ENCODE measurements at places on chromosomes 12 and 14. TPM values are rescaled to one million over a fixed set of nuclear protein-coding genes. Genes with fewer than 3 reads are reported as not detected.
A peak's percentile ranks its signal among the peaks of the same experiment; 100 is the strongest.

The STON2 gene
- total RNA-seq = 0.66 TPM

The HOXC12 gene
- total RNA-seq = not detected

DNA sequence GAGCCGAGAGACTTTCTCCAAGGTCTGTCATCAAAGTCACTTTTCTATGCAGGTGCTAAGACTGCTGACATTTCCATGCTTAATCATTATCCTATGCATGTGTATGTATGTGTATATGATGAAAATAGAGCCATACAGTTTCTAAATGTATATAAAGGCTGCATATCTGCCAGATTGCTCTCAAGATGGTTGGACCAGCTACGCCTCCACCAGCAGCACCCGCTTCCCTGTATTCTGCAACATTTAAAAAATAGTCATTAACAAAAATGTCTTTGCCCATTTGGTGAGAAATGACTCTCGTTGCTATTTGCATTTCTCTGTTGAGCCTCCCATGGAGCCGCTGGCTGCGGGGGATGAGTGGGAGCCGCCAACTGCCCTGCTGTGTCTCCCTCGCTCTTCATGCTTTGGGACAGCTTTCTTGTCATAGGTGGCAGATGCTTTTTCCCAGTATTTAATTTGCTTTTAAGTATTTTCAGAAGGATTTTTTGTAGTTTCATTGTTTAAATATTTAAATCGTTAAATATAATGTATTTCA is 54.7 kb downstream of the DYNC1H1 start:
- peaks cover 80% of the 10 kb centered on the region for H3K36me3 ChIP-seq
- no peak overlapping the region for H3K4me3 ChIP-seq
- no peak overlapping the region for H3K27ac ChIP-seq
- peaks cover 30% of the 10 kb centered on the region for H3K4me1 ChIP-seq
- DNase-seq = no peak

DNA sequence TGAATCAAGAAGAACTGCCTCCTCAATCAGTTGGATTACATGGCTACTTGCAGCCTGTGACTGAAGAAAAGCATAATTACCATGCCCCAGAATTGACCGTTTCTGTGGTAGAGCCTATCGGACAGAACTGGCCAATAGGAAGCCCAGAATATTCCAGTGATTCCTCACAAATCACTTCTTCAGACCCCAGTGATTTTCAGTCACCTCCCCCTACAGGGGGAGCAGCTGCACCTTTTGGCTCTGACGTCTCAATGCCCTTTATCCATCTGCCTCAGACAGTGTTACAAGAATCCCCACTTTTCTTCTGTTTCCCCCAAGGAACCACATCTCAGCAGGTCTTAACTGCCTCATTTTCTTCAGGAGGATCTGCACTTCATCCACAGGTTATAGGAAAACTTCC is 80.8 kb downstream of the RAD52 start:
- H3K4me1 ChIP-seq = peaks cover 6% of the 10 kb centered on the region
- H3K27me3 ChIP-seq = no peaks in the 10 kb centered on the region
- H3K36me3 ChIP-seq = peaks cover 29% of the 10 kb centered on the region
- H3K27ac ChIP-seq = no peak overlapping the region

GRCh38 chr12:58528271-58528670 is 392.0 kb downstream of the LRIG3 start:
- no peak overlapping the region for H3K4me3 ChIP-seq
- DNase-seq = no peak
- H3K36me3 ChIP-seq = no peaks in the 10 kb centered on the region
- no peaks in the 10 kb centered on the region for H3K4me1 ChIP-seq
- H3K27ac ChIP-seq = no peak overlapping the region
- no peaks in the 10 kb centered on the region for H3K27me3 ChIP-seq

DNA sequence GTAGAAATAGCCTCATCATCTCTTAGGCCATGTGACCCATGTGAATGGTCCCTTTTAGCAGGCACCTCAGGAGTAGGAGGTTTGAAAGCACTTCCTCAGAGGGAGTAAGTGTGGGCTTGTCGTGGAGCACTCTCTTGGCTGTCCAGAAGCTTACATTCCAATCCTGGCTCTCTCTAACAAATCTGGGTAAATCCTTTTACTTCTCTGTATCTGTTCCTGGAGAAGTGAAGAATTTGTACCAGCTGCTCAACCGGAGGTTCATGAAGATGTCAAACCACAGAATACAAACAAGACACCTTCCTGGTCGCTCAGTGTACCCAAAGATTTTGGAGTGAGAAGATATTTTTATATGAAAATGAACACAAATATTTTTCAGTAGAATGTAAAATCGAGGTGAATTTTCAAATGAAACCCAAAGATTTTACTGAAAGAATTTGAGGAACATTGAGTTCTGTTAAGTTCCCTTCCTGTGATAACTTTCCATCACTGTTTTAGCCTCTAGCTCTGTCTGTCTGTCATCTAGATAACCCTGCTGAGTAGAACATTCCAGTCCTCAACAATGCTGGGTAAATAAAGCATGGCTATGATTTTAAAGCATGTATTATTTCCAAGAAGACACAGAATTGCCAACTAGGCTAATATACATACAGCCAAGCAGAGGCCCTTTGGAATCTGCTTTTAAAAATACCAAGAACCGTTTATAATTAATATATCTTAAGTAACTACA is 263.9 kb upstream of the RGS6 start:
- H3K4me3 ChIP-seq = no peak overlapping the region
- H3K27ac ChIP-seq = no peak overlapping the region
- peaks cover 8% of the 10 kb centered on the region for H3K4me1 ChIP-seq
- DNase-seq = no peak
- H3K27me3 ChIP-seq = no peaks in the 10 kb centered on the region
- H3K36me3 ChIP-seq = peaks cover 25% of the 10 kb centered on the region

The MRPL52 gene
- 147 TPM for total RNA-seq

- H3K27ac ChIP-seq = no peak overlapping the region
- no peak overlapping the region for H3K4me3 ChIP-seq
- no peaks in the 10 kb centered on the region for H3K36me3 ChIP-seq
- peaks cover 4% of the 10 kb centered on the region for H3K4me1 ChIP-seq
These were observed 57.7 kb upstream of the LDHB start for GRCh38 chr12:21715386-21715785.

The HOXC4 gene
- total RNA-seq = 1.9 TPM

DNA sequence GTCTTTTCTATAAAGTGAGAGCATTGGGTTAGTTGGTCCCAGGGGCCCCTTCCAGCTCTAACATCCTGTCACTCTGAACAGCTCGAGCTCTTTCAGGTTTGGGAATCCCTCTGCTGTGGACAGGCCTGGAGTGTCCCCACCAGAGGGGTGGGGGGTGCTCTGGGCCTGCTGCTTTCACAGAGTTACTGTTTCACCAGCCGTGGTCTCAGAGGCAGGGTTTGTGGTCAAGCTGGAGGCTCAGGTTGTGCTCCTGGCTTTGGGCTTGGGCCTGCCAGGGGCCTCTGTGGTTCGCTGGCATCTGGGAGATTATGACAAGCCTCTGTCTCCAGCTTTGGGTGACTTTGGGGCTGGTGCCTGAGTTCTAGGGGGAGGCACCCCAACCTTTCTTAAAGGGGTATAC is 59.6 kb downstream of the FBXL14 start:
- no peaks in the 10 kb centered on the region for H3K36me3 ChIP-seq
- H3K4me3 ChIP-seq = no peak overlapping the region
- H3K4me1 ChIP-seq = peaks cover 38% of the 10 kb centered on the region
- no peak overlapping the region for H3K27ac ChIP-seq
- DNase-seq = no peak

The RTL1 gene
- not detected for total RNA-seq

DNA sequence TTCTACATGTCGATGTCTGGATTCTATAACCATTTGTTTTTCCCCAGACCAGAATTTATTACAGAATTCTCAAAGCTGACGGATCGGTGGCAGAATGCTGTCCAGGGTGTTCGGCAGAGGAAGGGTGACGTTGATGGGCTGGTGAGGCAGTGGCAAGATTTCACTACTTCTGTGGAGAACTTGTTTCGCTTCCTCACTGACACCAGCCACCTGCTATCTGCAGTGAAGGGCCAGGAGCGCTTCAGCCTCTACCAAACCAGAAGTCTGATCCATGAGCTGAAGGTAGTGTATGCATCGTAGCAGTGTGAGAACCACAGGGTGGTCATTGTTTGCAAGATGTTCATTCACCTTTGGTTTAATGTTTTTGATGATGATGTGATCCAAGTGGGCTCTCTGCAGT is 124.0 kb downstream of the ESR2 start:
- H3K4me1 ChIP-seq = no peaks in the 10 kb centered on the region
- DNase-seq = no peak
- no peak overlapping the region for H3K27ac ChIP-seq
- H3K4me3 ChIP-seq = no peak overlapping the region
- H3K36me3 ChIP-seq = peaks cover 21% of the 10 kb centered on the region
- H3K27me3 ChIP-seq = no peaks in the 10 kb centered on the region

DNA sequence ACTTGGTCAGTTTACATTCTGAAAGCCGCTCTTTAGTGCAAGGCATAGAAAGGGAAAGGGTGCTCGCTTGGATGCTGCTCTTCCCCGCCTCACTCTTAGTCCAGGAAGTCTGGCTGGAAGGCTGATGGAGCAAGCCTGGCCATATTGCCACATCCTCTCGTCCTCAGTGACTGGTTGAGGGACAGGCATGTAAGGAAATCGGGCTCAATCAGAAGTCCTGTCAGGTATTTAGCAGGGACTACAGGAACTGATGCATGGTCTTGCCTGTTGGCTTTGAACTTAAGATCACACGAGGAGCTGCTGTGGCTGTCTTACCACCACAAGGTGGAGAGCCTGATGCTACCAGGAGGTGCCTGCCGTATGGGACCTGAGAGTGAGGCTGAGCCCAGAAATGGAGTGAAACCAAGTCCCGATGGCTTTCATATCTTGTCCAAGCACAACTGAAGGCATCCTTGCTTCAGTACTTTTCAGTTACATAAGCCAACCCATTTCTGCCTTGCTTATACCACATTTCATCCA is 10.7 kb upstream of the C12orf75 start:
- no peaks in the 10 kb centered on the region for H3K27me3 ChIP-seq
- no peak overlapping the region for H3K27ac ChIP-seq
- DNase-seq = no peak
- H3K36me3 ChIP-seq = peaks cover 57% of the 10 kb centered on the region
- peaks cover 55% of the 10 kb centered on the region for H3K4me1 ChIP-seq

- DNase-seq = no peak
- no peak overlapping the region for H3K4me3 ChIP-seq
- H3K27me3 ChIP-seq = peaks cover 7% of the 10 kb centered on the region
- H3K36me3 ChIP-seq = no peaks in the 10 kb centered on the region
- no peaks in the 10 kb centered on the region for H3K4me1 ChIP-seq
- no peak overlapping the region for H3K27ac ChIP-seq
These were observed 204.7 kb upstream of the PELI2 start for GRCh38 chr14:55913324-55914025.

- H3K4me3 ChIP-seq = no peak overlapping the region
- no peaks in the 10 kb centered on the region for H3K36me3 ChIP-seq
- H3K27ac ChIP-seq = no peak overlapping the region
- H3K4me1 ChIP-seq = no peaks in the 10 kb centered on the region
These were observed 121.7 kb upstream of the CNOT2 start for GRCh38 chr12:70121562-70121961.

GRCh38 chr12:66693901-66694513 is 15.1 kb upstream of the GRIP1 start:
- no peak overlapping the region for H3K4me3 ChIP-seq
- no peak overlapping the region for H3K27ac ChIP-seq
- no peaks in the 10 kb centered on the region for H3K36me3 ChIP-seq
- H3K27me3 ChIP-seq = peaks cover 19% of the 10 kb centered on the region
- no peak for DNase-seq

The KANSL2 gene
- 57.7 TPM for total RNA-seq

DNA sequence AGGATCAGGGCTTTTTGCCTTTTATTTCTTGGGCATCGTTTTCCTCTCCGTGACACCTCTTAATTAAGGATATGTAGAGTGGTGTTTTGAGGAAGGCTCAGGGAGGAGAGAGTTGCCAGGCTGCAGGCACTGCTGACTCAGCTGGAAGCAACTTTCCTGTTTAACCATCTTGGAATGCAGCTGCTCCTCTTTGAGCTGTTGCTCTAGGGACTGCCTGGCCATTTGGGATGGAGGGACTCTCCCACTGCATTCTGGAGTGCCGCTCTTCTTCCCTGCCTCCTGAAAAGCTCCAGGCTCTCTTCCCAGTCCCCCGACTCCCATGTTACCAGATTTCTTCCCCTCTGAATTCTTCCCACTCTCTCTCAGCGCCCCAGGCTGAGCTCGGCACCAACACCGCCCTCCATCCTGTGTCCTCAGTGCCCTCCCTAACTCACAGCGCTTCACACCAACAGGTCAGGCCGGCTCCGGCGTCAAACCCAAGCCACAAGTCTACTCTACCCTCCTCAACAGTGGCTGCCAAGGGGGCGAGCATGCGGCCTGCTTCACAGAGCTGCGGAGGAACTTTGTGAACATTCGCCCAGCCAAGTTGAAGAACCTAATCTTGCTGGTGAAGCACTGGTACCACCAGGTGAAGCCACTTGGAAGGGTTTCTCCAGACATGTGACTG is 5.9 kb downstream of the OAS3 start:
- peak overlapping the region; percentile 62 for H3K27ac ChIP-seq
- no peaks in the 10 kb centered on the region for H3K27me3 ChIP-seq
- peaks cover 54% of the 10 kb centered on the region for H3K4me1 ChIP-seq

Data from activated CD8-positive, alpha-beta memory T cell treated with anti-CD3 and anti-CD28 coated beads, Interleukin-2, amount 10 ng/mL, durations not matched to agents 7 days and 5 days (primary cell).